ENCODE measurements at places on chromosomes 11 and 22.

DNA sequence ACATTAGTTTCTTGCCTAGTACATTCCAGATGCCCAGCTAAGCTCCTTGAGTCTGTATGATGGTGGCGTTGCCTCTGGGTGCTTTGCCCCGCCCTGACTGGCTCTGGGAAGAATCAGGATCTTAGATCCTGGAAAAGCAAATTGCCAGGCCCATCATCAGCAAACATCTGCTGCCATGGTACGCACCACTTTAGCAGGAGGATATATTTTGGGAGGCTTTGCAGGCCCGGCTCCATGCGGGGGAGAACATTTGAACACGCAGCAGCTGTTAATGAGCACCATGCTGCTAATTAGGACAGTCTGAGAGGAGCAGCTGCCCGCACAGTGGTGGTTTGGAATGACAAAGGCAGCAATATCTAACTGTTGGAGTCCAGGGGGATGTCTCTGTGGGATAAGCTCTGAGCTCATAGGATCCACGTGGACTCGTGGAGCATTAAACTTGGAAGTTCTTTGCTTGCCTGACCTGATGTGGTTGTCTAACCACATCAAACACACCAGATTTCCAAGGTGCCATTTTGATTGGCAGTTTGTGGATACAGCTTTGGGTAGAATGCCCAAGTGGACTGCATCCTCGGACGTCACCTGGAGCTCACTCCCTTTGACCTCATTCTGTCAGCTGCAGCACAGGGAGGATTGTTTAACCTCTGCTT, 217.0 kb upstream of the ZBED5 start:
- no peaks in the 10 kb centered on the region for H3K36me3 ChIP-seq
- H3K27ac ChIP-seq, result no peak overlapping the region
- DNase-seq, result no peak
- no peaks in the 10 kb centered on the region for H3K27me3 ChIP-seq

DNA sequence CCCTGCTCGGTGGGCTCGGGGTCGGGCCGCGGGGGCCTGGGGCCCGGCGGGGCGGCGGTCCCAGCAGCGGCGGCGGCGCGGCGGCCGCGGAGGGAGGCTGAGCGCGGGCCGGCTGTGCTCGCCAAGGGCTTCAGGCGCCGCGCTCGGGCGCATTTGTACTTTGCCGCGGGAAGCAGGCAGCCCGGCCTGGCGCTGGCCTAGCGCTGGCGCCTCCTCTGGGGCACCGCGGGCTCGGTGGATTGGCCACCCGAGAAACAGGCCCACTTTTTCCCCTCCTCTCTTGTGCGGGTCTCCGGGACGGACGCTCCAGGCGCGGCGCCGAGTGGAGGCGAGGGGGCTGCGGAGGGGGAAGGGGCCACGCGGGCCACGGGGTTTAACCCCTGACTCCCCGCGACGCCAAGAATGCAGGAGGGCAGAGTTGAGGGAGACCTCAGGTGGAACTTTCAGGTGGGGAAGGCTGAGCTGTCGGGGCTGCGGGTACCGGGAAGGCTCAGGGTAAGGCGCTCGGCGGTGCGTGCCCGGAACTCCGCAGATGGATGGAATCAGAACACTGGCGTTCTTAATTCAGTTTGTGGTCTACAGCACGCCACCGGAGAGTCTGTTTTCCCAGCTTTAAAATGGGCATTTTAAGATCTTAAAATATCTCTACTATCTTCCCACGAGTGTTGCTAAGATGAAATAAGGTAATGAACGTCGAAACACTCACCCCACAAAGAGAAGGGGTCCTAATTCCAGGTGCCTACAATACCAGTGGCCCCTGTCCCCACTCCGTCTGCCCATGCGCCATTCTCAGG, at the start of gene CHRDL2:
Gene CHRDL2, minus strand, starts transcription at position 126 of the 794 bp plus-strand sequence. CDS start 538 bp downstream, outside the sequence.
- DNase-seq, result no peak
- no peak within 1 kb of the TSS for H3K27ac ChIP-seq
- H3K4me1 ChIP-seq, result peaks cover 3% of the 10 kb centered on the region
- peak within 1 kb of the TSS; percentile 44 for H3K4me3 ChIP-seq
- peaks cover 4% of the 10 kb centered on the region for H3K27me3 ChIP-seq
- H3K36me3 ChIP-seq, result no peaks in the 10 kb centered on the region

DNA sequence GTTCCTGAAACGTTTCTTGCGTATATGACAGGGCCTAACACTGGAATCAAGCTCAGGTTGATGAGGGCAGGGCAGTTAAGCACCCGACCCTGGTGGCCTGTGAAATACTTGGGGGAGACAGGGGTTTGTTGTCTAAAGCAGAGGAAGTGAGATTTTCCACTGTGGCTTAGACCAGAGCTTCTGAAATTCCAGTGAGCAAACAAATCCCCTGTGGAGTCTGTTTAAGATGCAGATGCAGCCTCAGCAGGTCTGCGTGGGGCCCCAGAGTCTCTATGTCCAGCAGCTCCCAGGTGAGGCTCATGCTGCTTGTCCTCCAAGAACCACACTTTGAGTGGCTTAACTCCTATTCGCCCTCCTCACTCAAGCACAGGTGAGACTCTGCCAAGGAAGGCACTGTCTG, 39.1 kb upstream of the PRAME start:
- H3K27me3 ChIP-seq, result no peaks in the 10 kb centered on the region
- H3K4me1 ChIP-seq, result no peaks in the 10 kb centered on the region
- H3K27ac ChIP-seq, result no peak overlapping the region
- H3K36me3 ChIP-seq, result no peaks in the 10 kb centered on the region
- H3K4me3 ChIP-seq, result no peak overlapping the region

DNA sequence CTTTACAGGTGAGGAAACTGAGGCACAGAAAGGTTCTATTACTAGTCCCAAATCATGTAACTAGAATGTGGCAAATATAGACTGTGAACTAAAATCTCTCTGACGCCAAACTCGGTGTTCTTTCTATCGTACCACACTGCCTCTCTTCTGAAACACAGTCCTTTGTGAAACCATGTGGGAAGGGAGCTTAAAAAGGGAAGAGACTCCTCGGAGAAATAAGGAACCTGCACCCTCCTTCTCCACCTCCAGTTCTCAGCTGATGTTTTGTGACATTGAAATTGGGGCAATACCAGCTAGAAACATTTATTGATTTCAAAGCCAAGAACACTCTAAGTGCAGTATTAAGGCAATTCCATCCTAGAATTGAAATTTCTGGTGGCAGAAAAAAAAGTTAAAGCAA, 76.4 kb upstream of the DRD2 start:
- DNase-seq, result no peak
- H3K27ac ChIP-seq, result no peak overlapping the region
- no peaks in the 10 kb centered on the region for H3K36me3 ChIP-seq
- no peaks in the 10 kb centered on the region for H3K27me3 ChIP-seq
- no peak overlapping the region for H3K4me3 ChIP-seq
